GM12878 (cell line): ENCODE measurements at places on chromosomes 12 and 14.
A peak's percentile ranks its signal among the peaks of the same experiment; 100 is the strongest.

- no peak for DNase-seq
Measured at GRCh38 chr12:27504507-27504906, 19.5 kb upstream of the PPFIBP1 start.

- DNase-seq, result peak; percentile 15
Measured at GRCh38 chr12:69570545-69571399, 14.5 kb upstream of the CCT2 start.

GRCh38 chr12:65269603-65270002, 8.9 kb upstream of the MSRB3 start:
- no peak for DNase-seq

- no peak for DNase-seq
Measured at GRCh38 chr12:49813131-49813530, 15.1 kb downstream of the NCKAP5L start.

GRCh38 chr14:60839657-60840056, 105.1 kb downstream of the MNAT1 start:
- no peak for DNase-seq

DNA sequence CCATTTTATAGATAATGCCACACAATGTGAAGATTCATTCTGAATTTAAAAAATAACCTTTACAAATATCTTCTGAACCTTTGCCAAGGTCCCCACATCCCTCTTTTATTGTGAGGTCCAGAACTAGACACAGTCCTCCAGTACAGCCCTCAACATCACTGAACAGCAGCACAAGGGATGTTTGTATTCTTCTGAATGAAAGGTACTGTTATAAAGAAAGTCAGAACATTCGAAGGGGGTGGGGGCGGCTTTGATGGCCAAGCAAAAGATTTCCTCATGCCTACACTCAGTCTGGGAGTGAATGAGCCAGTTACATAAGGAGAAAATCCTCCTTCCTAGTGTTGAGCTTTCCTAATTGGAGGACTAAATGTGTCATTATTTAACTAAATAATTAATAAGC, 77.3 kb downstream of the PPM1A start:
- DNase-seq, result no peak

DNA sequence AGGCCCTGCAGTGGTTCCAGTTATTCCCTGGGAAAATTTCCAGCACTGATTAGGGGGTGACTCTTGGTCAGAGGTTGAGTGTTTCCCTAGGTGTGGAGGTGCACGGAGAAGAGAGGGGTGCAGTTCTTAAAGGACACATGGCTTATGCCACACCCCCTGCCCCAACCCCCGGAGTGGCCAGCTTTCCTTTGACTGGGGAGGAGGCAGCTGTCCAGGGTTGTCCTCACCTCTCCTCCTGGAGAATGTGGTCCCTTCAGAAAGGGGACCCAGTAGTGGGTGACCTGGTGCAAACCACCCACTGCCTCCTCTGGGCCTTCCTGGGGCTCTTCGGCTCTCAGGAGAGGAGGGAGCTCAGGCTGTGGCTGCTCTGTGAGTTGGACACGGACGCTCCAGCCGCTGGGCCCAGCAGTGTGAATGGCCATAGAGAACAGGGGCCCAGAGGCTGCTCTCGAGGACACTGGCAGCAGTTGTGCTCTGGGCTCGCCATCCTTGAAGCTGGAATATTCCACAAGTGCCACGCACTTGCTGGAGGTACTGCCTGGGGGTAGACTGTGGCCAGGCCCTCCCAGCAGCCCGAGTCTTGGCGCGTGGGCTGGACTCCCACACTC, 13.6 kb downstream of the PACS2 start:
- no peak for DNase-seq

GRCh38 chr14:100557658-100558057, 29.6 kb downstream of the BEGAIN start:
- no peak for DNase-seq

GRCh38 chr12:62210422-62210821, 49.8 kb upstream of the USP15 start:
- no peak for DNase-seq

DNA sequence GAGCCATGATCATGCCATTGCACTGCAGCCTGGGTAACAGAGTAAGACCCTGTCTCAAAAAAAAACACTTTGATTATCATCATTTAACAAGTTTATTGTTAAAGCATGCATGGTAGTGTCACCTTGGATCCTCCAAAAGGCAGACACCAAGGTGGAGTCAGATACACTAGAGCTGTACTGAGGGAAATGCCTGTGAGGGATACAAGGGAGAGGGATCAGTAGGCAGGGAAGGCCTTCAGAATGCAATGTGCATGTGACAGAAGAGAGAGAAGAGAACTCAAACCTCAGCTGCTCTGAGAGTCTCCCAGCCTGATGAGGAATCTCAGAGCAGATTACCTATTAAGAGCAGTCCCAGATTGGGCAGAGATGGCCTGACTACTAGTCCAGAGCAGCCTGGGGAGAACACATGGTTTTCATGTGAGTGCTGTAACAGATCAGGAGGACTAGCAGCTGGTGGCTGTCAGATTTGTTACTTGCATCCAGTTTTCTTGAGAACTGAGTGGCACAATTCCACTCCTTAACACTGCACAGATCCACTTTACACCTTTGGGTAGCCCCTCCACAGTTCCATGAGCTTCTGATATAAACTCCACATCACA, 38.0 kb upstream of the A2ML1 start:
- no peak for DNase-seq

DNA sequence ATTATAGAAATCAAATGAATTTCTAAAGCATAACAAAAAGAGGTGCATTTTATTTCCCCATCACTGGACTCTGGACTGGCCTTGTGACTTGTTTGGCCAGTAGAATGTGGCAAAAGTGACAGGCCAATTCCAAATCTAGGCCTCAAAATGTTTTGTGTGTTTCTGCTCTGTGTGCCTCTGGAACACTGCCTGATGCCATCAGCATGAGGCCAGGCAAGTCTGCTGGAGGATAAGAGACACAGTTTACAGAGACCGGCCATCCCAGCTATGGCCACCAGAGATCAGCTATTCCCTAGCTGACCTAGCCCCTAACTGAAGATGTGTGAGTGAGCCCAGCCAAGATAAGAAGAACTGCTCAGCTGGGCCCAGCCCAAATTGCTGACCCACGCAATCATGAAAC, 32.9 kb downstream of the ASCL1 start:
- no peak for DNase-seq

- no peak for DNase-seq
Measured at GRCh38 chr14:55188686-55189295, 2.6 kb downstream of the DLGAP5 start.

- DNase-seq, result no peak
Measured at GRCh38 chr12:122350141-122350848, 72.2 kb downstream of the CLIP1 start.

DNA sequence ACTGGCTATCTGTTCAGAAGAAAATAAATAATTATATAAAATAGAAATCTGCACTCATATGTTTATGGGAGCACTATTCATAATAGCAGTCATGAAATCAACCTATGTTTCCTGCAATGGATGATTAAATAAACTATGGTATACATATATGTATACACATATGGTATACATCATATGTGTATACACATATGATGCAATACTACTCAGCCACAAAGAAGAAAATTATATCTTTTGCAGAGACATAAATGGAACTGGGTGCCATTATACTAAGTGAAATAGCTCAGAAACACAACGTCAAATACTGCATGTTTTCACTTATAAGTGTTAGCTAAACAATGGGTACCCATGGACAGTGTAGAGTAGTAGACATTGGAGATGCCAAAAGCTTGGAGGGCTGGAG, 381.2 kb upstream of the LRFN5 start:
- DNase-seq, result no peak

DNA sequence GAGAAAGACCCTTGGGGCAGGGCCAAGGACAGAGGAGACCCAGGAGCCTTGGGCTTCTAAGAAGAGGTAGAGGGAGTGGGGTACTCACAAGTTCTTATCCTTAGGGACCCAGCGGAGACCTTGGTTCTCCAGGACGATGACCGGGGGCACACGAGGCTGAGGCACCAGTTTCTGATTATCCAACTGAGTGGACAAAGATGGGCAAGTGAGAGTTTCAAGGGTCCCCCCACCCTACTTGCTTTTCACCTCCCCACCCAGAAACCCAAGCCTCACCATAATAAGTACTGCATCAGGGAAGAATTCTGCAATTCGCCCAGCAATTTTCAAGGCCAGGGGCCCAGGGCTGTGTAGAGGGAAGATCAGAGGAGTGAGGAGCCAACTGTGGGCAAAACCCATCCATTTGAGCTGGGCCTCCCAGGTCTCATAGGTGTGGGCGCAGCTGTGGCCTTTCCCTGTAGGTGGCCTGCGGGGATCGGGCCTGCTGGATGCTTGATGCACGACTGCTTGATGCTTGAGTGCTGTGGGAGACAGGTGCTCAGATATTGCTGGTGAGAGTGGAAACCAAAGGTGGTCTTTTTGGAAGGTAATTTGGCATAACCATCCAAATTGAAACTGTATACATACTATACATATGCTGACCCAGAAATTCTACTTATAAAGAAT, 2.0 kb downstream of the EMC9 start:
- DNase-seq, result no peak

GRCh38 chr12:131642771-131643170, 68.1 kb upstream of the SFSWAP start:
- no peak for DNase-seq

DNA sequence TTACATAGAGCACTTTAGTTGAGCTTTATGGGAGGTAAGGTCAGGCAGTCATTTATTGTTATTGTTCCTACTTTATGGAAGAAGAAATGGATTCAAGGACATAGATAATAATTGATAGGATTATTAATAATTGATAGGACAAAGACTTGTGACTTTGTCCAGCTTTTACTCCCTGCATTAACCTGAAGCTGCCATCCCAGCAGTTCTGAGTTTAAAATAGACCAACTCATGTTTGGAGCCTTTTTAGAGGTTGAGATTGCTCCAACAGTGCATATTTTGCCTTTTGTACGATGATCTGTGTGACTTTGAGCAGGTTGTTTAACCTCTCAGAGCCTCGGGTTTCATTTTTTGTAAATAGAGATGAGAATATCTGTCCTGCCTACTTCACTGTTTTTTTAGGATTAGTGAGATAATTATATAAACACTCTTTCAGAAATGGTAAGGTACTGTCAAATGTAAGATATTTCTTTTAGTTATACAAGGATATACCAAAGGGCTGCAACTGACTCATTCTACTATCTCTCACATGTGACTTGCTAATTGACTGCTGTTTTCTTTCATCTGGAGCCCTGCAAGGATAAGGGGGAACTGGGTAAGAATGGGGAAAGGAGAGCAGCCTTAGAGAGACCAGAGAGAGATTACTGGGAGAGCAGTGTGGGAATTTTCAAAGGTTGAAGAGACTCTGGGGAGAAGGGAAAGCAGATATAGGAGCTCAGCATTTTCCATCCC, 15.3 kb downstream of the WDR20 start:
- DNase-seq, result no peak

DNA sequence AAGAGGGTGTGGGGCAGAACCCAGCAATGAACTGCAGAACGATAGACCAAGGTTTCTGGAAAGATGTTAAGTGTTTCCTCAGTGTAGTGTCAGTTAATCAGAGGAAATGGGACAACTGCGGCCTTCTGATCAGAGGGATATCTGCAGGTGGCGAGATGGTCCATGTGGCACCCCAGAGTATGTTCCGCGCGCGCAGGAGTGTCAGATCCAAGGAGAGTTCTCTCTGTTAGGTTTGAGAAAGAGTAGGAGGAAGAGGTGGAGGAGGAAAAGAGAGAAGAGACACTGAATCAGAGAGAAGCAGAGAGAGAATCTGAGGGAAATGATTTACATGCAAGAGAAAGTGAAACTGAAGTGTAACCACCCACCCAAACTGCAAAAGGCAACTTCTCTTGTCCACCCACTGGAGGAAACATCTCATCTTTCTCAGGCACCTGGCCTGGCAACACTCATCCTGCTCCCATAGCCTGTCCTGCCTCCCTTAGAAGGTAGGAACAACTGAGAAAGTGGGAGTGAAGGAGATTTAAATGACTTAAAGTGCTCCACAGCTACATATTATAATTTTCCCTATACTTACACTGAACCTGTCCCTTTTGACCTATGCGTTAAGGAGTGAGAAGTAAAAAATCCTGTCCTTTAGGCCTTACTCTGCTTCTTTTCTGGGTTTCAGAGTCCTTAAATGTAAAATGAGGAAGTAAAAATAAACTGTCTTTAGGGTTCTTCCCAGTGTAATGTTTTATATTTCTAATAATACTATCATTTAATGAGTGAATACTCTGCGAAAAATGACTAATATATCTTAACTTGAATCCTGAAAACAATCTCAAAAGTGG, 6.8 kb upstream of the TESPA1 start:
- DNase-seq, result peak; percentile 56

DNA sequence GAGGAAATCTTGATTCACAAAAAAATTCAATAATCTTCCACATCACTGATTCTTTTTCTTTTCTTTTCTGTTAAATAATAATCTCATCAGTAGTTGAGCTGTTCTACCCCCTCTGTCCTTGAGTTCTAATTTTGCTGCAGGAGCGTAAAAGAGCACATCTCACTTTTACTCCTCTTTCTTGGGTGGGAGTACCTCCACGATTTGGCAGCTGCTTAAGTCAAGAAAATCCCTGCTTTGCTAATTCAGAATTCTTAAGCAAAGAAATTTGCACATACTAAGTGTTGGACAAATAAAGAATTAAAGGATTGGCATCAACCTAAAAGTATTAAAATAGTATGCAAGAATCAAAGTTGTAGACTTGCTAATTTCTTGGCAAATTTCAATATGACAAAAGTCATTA, 128.8 kb downstream of the PRKD1 start:
- no peak for DNase-seq

- no peak for DNase-seq
Measured at GRCh38 chr12:66087365-66087943, 43.1 kb downstream of the LLPH start.

GRCh38 chr12:6333566-6333965, 8.3 kb downstream of the TNFRSF1A start:
- DNase-seq, result no peak

DNA sequence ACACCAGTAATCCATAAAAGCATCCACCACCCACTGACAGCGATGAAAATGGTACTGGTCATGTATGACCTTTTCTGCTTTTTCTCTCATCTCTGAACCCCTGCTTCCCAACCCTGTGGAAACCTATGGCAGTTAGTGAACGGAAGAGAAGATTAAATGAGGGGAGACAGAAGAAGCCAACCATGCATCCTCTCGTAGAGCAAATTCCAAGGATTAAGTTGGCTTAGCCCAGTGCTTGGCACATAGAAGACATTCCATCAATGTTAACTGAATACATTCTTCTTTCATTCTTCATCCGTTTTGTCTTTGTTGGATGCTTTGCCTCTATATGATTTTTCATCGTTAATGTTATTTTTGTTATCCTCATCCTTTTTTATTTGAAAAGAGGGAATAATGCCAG, 339.7 kb upstream of the FLRT2 start:
- no peak for DNase-seq

- no peak for DNase-seq
Measured at GRCh38 chr14:77281852-77282410, 10.9 kb upstream of the NGB start.

DNA sequence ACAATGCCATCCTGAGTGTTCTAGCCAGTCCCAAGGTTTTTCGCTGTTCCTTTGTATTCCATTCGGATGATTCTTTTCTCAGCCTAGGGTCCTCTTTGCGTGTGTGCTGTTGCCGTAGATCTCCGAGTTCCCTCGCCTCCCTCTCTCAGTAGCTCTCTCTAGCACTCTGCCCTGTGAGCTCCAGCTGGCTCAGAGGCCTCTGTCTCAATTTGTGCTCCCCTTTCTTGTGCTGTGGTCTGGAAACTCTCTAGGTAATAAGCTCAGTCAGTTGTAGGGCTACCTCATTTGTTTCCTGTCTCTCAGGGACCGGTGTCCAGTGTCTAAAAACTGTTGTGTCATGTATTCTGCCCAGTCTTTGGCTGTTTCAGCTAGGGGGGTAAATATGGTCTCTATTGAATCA, 179.3 kb downstream of the PCNX1 start:
- DNase-seq, result no peak
